ENCODE measurements at places on chromosomes 11 and 22.
A peak's percentile ranks its signal among the peaks of the same experiment; 100 is the strongest.

DNA sequence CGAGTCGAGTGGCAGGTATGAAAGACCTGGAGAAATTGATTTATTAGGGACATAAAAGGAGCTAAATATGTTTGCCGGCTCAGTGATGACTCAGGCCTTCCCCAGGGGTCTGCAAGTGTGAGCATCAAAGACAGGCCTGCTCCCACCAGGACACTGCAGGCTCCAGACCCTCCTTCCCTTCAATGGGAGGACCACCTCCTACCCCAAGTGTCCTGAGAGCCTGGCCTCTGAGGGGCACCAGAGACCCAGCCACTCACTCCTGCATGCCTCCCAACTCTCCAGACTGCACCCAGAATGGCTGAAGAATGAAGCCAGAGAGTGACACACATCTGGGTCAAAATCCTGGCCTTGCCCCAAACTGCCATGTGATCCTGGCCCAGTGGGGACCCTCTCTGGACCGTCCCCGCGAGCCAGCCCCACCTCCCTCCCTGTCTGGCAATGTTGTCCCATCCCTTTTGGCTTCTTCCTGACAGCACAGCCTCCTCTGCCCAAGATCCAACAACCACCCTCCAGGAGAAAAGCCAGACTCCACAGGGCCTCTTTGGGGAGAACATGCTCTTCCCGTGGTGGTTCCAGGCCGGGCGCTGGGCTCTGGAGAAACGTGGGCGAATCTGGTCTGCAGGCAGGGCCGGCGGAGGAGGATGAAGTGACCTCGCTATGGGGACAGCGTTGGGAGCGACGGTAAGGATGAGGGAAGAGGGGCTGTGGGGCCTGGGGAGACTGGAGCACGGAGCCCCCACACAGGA is 36.2 kb downstream of the CYTH4 start:
- no peak for DNase-seq

DNA sequence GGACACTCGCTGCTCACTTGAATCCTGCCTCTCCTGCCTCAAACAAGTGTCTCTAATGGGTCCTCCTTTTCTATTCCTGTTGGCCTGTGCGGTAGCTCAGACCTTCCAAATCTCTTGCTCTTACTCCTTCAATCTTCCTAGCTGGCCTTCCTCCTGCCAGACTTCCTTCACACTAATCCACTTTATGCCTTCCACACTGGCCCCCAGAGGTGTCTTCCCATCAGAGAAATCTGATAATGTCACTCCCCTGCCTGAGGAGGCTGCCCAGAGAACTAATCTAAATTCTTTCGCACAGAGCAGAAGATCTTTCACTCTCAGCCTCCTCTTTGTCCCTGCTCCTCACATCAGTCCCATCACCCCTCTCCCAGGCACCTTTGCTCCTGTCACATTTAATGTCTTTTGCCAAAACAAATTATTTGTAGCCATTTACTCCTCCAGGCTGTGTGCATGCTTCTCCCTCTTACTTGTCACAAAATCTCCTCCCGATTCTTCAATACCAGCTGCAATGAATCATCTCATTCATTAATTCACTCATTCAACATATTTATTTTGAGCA is 175.7 kb downstream of the MAML2 start:
- no peak for DNase-seq

- no peak for DNase-seq
These were observed 17.5 kb downstream of the PDGFD start for GRCh38 chr11:104146421-104146820.

- no peak for DNase-seq
These were observed 115.8 kb upstream of the PITPNB start for GRCh38 chr22:28034760-28035401.

DNA sequence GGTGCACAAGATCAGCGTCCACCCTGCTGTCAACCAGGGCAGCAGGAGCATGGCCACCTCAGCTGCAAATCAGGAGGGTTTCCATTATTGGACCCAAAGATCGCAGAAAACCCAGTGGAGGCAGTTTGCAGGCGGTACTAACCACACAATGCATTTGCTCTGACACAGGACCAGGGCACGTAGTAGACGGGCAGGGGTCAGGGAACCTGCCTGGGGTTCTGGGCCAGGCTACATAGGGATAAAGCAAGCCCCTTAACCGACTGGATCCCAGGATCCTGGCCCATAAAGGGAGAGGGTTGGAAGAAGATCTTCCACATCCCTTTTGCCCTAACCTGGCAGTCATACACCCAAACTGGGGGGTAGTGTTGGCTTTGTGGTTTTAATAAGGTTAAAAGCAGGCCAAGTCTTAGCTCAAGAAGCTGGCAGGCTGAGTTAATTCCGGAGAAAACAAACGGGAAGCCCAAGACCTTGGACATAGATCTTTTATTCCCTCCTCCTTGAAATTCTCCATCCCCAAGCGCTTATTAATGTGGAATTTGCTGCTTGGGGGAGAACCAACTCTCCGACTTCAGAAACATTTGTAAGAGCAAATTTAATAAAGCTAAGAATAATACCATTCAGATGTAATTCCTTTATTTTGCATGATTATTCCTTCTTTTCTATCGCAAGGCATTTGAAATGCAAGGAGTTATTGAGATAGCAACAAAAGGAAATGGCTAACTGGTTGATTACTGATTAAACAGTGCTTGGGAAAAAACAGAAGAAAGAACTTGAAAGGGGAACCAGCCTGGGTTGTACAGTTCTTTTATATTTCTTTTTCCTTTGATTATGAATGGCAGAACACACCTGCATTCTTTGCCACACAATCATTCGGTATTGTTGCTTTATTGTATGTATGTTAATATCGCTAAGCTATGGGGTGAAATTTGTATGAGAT is 6.3 kb upstream of the ARHGAP8 start:
- no peak for DNase-seq

GRCh38 chr11:11146830-11147229 is 206.2 kb downstream of the CSNK2A3 start:
- DNase-seq, result no peak

- DNase-seq, result no peak
These were observed 62.3 kb upstream of the ANO5 start for GRCh38 chr11:22130462-22131053.

- peak; percentile 14 for DNase-seq
These were observed 20.3 kb downstream of the BMAL1 start for GRCh38 chr11:13297917-13298356.

- DNase-seq, result no peak
These were observed 86.4 kb upstream of the SHISAL1 start for GRCh38 chr22:44398856-44399837.

DNA sequence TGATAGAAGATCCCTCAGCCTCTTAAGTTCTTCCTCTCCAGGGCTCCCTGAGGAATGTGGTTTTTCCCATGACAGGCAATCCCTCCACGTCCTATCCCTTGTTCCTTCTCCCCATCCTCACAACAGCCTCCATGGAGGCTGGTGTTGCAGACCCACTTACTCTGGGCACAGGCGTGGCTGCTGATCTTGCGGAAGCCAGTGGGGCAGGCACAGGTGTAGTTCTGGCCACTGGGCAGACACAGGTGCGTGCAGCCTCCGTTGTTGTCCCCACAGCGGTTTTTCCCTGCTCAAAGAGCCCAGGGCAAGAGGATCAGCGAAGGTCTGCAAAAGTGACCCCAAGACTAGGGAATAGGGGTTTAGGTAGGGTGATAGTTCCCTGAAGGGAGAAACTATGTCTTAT is 29.1 kb downstream of the LRP4 start:
- DNase-seq, result no peak

DNA sequence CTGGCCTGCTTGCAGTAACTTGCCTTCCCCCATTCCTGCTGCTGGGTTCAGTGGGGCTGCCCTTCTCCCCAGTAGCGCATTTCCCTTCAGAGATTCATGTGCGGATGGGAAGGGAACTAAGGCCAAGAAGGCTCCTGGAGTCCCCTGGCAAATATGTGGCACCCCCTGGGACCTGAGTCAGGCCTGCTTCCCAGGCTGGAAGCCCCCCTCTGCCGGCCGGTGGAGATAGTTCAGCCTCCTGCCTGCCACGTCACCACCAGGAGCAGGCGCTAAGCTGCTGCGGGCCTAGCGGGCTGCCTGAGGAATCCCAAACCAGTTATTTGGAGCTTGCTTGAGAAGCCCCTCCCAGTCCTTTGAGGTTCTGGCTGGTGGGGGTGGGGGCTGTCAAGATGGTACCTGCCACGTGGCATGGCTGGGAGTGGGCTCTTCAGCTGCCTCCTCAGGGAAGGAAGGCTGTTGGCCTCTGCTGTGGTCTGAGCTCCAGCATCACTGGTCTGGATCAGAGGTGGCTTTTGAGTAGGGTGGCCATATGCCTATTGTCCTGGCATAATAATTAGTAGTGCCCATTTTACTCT is 2.0 kb downstream of the SERPINH1 start:
- no peak for DNase-seq

- no peak for DNase-seq
These were observed 261.4 kb downstream of the KCNA4 start for GRCh38 chr11:29755474-29755873.

- no peak for DNase-seq
These were observed 23.3 kb downstream of the LINC01488 start for GRCh38 chr11:69504576-69505335.

GRCh38 chr11:31797190-31798056 is 13.7 kb downstream of the PAX6 start:
- DNase-seq, result no peak

- DNase-seq, result no peak
These were observed 79.7 kb downstream of the DGCR2 start for GRCh38 chr22:19042285-19043120.

DNA sequence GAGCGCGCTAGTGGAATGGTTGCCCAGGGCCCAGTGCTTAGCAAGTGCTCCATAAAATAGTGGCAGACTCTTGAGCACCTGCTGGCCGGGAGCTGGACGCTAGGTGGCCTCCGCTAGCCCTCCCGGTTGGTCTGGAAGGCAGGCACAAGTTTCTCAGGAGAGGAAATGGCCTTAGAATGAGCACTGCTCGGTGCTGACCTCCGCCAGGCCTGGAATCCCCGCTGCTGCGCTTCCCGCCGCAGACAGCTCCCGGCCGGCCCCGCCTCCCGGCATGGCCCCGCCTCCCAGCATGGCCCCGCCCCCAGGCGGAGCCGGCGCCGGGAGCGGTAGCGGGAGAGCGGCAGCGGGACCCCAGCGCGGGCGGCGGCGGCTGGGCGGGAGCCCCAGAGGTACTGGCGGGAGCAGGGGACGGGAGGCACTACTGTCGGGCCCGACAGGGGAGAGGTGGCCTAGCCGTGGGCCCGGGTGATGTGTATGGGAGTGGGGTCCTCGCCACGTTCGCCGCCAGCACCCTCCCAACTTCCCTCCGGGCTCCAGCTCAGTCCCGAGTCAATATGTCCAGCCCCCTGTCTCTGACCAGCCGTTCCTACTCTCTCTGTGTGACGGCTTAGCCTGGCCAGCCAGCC is at the start of gene SIPA1:
Gene SIPA1 (plus strand): TSS at position 308 of the 626 bp plus-strand sequence. CDS start 2,821 bp downstream, outside the sequence.
- peak; percentile 79 for DNase-seq

GRCh38 chr11:45931739-45932138 is 9.3 kb downstream of the LARGE2 start:
- no peak for DNase-seq

DNA sequence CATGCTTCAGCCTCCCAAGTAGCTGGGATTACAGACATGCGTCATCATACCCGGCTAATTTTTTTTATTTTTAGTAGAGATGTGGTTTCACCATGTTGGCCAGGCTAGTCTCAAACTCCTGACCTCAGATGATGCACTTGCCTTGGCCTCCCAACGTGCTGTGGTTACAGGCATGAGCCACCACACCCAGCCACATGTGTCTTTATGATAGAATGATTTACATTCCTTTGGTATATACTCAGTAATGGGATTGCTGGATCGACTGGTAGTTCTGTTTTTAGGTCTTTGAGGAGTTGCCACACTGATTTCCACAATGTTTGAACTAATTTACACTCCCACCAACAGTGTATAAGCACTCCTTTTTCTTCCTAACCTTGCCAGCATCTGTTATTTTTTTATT is 276.2 kb downstream of the METTL15 start:
- no peak for DNase-seq

GRCh38 chr11:2380807-2381350 is 3.8 kb downstream of the CD81 start:
- no peak for DNase-seq

DNA sequence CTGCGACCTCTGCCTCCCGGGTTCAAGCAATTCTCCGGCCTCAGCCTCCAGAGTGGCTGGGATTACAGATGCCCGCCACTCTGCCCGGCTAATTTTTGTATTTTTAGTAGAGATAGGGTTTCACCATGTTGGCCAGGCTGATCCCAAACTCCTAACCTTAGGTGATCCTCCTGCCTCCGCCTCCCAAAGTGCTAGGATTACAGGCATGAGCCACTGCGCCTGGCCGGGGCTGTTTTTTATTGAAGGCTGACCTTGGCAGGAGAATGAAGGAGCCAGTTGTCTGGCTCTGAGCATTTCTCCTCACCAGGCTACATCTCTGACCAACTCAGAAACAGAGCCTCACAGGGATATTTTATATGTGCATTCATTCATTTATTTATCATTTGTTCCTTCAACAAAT is 2.3 kb downstream of the KIAA1671 start:
- DNase-seq, result no peak

Data from CD4-positive, alpha-beta T cell treated with Interleukin-12 subunit alpha and Interleukin-12 subunit beta, for 1 hour (primary cell).